Activated CD4-positive, alpha-beta T cell treated with anti-CD3 and anti-CD28 coated beads for 1 hour (primary cell): ENCODE measurements at places on chromosomes 16 and 17.

DNA sequence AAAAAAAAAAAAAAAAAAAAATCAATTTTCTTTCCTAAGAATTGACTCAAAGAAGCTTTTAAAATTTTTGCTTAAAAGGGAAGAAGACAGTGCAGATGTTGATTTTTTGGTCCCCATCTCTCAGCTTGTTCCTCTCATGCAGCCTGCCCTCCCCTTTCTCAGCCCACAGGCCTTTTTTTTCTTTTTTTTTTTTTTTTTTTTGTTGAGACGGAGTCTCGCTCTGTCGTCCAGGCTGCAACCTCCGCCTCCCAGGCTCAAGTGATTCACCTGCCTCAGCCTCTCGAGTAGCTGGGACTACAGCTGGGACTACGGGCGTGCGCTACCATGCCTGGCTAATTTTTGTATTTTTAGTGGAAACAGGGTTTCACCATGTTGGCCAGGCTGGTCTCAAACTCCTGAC, 17.7 kb downstream of the YPEL2 start:
- DNase-seq, result no peak

- DNase-seq, result no peak
Measured at GRCh38 chr16:12113523-12114345, 137.2 kb downstream of the SNX29 start.

GRCh38 chr17:50818921-50819657, 16.3 kb upstream of the WFIKKN2 start:
- DNase-seq, result no peak

- no peak for DNase-seq
Measured at GRCh38 chr17:3918372-3919122, 2.3 kb upstream of the P2RX1 start.

DNA sequence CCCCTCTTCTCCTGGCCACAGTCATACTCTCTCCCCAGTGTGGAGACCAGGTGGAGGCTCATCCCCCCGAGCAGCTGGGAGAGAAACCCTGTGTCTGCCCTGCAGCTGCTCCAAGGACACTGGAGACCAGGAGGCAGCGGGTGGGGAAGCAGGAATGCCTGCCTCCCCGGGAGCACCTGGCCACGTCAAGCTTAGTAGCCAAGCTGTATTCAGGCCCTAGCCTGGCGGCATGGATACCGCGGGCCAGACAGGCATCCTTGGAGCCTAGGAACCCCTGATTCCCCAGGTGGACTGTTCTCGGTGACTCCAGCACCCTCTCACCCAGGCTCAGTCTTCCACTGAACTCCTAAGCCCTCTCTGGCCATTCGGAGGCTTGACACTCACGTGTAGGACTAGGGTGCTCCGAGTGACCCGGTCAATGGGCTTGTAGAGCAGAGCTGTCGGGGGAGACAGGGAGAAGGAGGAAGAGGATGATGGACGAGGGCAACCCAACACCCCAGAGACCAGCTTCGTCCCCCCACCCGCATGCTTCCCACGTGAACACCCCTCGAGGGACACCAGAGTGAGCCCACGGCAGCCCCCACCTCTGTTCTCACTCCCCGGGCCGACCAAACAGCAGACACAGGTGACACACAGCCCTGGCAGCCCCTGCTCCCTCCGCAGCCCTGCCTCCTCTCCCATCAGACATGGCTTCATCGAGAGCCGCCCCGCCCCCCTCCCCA, 76.5 kb downstream of the TIMM22 start:
- no peak for DNase-seq

DNA sequence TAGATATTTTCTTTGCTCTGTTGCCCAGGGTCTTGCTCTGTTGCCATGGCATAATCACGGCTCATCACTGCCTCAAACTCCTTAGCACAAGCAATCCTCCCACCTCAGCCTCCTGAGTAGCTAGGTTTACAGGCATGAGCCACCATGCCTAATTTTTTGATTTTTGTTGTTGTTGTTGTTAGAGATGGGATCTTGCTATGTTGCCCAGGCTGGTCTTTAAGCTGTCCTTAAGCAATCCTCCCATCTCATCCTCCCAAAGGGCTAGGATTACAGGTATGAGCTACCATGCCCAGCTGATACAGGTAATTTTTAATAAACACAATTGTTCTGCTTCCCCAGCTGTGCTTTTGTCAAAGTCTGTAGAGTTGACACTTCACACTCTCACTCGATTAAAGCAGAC, 159.3 kb downstream of the PARN start:
- no peak for DNase-seq

GRCh38 chr17:19904412-19904811, 36.7 kb upstream of the ULK2 start:
- DNase-seq, result no peak

- DNase-seq, result no peak
Measured at GRCh38 chr16:50480206-50480605, 68.0 kb upstream of the NKD1 start.

DNA sequence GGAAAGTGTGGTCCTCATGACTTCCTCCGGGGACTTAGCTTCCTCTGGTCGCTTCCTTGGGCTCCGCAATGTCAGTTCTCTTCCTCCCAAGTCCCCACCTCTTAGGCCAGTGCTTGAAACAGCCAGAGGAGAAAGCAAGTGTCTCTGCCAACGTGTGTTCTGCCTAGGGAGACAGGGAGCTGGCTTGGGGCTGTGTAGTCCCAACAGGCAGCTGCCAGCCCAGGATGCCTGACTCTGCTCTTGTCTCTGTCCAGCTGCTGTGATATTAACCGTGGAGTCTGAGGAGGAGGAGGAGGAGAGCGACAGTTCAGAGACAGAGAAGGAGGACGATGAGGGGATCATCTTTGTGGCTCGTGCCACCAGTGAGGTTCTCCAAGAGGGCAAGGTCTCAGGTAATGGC, 13.5 kb upstream of the PLEKHG4 start:
- no peak for DNase-seq

DNA sequence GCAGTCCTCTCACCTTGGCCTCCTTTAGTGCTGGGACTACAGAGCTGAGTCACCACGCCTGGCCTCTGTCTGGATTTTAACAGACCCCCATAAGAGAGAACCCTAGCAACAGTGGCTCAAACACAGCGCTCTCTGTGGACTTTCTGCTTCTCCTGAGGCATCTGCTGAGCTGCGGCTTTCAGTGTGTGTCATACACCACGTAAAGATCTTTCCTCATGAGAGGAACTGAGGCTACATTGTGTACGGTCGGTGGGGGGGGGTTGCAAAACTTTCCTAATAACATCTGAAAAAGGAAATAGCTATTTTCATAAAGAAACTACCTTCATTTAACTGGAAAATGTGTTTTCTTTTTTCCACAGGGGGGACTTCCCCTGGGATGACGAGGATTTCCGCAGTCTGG, 32.9 kb downstream of the DEF8 start:
- DNase-seq, result no peak

DNA sequence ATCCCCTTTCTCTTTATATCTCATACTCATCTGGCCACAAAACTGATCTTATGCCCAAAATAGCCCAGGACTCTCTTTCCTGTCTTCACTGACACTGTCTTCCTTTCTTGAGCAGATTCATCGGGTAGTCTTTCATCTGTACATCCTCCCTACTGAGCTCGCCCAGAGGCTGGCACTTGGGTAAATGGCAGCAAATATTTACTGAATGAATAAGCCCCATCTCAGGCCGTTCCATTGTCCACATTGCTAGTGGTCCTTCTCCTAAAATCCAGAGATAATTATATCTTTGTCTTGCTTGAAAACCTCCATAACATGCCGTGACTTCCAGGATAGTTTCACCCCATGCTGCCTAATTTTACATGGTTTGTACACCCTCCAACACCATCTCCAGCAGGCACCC, 158.1 kb upstream of the SDK2 start:
- no peak for DNase-seq

GRCh38 chr17:57971572-57971971, 16.4 kb upstream of the CUEDC1 start:
- no peak for DNase-seq
